Stimulated activated CD8-positive, alpha-beta memory T cell treated with anti-CD3 and anti-CD28 coated beads, Interleukin-4, amount 100 ng/mL, for 1 hour (primary cell): ENCODE measurements at places on chromosomes 12 and 14.

GRCh38 chr14:96039633-96040311 lies 610 bp downstream of the C14orf132 start:
- no peak for DNase-seq

- no peak for DNase-seq
Observed at GRCh38 chr14:85187521-85187920, 342.4 kb upstream of the FLRT2 start.

GRCh38 chr12:112285600-112286401 lies 96.4 kb downstream of the HECTD4 start:
- no peak for DNase-seq

DNA sequence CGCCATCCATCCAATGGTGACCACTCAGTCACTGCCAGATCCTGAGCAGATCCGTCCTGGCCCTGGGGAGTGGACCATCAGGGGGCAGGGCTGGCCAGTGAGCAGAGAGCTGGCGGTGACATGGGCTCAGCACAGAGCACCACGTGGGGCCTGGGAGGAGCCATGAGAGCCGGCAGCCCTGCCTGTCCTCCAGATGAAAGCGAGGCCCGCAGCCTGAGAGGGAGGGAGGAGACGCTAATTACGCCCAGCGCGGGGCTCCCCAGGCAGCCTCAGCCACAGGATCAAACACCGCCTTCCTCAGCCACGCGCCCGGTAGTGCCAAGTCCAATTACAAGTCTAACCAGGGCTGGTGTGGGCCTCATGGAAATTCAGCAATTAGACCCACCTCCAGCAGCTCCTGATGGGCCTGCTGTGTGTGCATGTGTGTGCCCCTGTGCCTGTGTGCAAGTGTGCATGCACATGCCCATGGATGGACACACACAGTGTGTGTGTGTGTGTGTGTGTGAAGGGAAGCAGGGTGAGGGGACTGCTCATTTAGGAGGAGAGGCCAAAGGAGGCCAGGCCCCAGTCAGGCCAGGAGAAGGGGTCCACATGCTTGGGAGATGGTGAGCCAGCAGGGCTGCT lies 68.0 kb downstream of the KIF26A start:
- no peak for DNase-seq

- no peak for DNase-seq
Observed at GRCh38 chr14:54420478-54421142, 20.6 kb downstream of the CNIH1 start.

GRCh38 chr14:25820368-25820767 lies 770.4 kb upstream of the STXBP6 start:
- DNase-seq, result no peak

DNA sequence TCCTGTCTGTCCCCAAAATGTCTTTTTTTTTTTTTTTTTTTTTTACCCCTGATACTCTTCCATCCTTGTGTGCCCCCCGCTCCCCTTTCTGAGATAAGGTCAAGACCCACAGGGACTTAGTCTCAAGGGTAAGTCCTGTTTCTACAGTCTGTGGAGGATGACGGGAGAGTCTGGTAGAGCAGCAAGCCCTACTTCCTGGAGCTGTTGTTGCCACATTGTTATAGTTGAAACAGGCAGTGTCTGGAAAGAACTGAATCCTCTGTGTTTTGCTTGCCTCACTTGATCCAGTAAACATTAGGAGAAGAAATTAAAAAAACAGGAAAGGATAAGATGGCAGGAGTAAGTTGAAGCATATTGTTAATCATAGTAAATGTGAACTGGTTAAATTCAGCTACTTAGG lies 45.5 kb downstream of the ZNF664 start:
- no peak for DNase-seq

DNA sequence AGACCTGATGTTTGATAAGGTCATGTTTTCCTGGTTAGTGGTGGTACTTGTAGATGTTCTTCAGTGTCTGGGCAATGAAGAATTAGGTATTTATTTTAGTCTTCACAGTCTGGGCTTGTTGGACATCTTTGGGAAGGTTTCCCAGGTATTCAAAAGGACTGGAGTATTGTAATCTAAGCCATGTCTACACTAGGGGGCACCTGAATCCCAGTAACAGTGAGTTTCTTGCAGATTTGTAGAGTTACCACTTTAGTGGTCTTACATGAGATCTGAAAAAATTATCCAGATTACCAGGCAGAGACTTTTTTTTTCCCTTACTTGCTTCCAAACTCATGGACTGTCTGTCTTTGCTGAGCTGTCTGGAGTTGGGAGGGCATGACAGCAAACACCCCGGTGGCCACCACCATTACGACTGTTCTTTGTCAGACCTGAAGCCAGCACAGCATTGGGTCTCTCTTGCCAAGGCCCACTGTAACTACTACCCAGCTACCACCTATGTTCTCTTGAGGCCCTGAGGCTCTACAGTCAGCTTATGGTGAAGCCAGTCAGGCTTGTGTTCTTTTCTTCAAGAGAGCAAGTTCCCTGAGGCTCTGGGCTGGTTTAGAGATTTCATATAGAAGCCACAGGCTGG lies 820.7 kb upstream of the FBXO33 start:
- DNase-seq, result no peak

GRCh38 chr12:112126000-112126438 lies 659 bp downstream of the TRAFD1 start:
- DNase-seq, result no peak

DNA sequence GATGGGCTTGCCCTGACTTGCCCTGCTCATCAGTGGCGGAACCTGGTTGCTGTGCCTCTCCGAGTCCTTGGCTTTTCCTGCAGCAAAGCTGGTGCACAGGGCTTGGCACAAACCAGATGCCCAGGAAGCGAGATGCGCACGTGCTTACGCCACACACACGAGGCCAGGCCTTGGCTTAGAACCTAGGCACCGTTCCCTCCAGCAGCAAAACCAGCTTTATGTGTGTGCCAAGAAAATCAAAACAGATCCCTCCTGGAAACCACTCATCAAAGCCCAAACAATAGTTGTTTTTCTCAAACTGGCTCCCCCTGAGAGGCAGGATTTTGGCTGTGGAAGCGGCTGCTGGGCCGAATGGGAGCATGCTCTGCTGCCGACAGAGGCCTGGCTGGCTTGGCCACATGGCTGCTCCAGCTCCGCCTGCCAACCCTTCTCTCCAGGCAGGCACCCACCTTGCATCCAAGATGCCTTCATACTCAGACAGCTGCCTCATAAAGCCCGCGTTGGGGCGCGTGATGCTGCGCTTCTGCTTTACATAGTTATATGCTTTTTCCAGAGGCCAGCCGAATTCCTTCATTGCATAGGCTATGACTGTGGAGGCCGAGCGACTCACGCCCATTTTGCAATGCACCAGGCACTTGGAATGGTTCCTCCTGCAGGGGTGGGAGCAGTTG lies 58.7 kb downstream of the SSH1 start:
- no peak for DNase-seq

DNA sequence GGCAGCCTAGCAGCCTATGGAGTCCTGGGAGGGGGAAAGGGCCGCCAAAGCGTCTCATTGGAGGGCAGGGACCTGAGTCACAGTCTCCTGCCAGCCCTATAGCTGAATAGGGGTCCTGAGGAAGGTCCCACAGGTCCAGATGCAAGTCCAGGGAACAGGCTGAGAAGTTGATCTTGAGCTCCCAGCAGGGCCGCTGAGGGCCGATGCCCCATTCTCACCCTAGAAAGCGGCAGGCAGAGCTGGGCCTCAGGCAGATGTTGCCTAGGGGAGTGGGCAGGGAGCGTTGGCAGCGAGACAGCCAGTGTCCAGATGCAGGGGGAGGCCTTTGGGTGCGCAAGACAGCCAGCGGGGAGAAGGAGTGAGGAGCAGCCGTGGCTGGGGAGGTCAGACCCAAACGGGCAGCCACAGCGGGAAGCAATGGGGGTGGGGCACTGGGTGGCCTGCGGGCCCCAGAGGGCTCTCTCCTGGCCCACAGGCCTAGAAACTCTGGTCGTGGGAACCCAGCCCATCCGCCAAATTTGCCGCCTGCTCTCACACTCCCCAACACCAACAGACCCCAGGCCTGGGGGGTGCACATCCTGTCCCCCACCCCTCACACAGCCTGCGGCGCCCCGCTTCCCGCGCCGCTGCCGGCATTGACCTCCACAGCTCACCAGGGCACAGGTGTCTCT lies 1.1 kb downstream of the HDAC7 start:
- DNase-seq, result no peak

- no peak for DNase-seq
Observed at GRCh38 chr12:79451978-79452377, 238.8 kb downstream of the PAWR start.

DNA sequence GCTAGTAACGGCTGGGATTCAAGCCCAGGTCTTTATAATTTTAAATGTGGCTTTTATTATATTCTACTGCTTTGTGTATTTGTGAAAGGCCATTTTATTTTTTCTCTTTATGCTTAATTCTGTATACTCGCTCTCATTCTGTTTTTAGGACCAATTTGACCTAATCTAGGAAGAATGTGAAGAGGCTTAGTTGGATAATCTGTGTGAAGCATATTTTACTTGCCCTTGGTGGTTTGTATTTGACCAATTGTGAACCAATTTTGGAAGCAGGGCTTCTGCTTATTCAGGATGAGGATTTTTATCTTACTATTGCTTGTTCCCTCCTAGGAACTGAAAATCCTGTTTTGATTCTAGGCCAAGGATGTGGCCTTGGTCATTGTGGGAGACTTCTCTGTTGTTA lies 113.1 kb downstream of the TTC6 start:
- DNase-seq, result no peak

- no peak for DNase-seq
Observed at GRCh38 chr14:61469781-61470180, 148.4 kb downstream of the PRKCH start.

GRCh38 chr14:76778546-76779215 lies 17.4 kb downstream of the VASH1 start:
- no peak for DNase-seq

- DNase-seq, result no peak
Observed at GRCh38 chr12:57055824-57056223, 5.9 kb upstream of the MYO1A start.

DNA sequence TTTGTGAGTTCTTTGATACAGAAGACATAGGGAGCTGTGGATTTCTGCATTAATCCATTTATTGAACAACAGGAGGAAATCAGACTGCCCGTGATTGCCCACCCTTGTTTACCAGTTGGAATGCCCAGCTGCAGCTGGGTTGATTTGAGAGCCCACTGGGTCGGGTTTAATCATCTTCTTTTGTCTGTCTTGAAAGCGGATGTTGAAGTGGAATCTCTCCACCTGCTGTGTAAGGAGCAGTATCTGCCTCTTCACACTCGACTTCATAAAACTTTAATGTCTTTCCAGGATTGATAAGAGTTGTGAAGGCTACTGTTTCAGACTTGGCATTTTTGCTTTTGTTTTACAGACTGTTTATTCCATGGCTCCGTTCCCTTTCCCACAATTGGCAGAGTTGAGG lies 39.9 kb downstream of the TBC1D30 start:
- DNase-seq, result no peak

DNA sequence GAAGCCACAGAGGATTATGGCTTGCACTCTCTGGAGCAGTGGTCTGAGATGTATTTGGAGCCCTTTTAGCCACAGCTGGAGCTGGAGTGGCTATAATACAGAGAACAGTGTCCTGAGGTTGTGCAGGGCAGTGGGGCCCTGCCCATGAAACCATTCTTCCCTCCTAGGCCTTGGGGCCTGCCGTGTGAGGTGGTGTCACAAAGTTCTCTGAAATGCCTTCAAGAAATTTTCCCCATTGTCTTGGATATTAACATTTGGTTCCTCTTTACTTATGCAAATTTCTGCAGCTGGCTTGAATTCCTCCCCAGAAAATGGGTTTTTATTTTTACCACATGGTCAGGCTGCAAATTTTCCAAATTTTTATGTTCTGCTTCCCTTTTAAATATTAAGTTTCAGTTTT lies 79.3 kb downstream of the UNC79 start:
- DNase-seq, result no peak
